ENCODE measurements at places on chromosomes 6 and 20.

DNA sequence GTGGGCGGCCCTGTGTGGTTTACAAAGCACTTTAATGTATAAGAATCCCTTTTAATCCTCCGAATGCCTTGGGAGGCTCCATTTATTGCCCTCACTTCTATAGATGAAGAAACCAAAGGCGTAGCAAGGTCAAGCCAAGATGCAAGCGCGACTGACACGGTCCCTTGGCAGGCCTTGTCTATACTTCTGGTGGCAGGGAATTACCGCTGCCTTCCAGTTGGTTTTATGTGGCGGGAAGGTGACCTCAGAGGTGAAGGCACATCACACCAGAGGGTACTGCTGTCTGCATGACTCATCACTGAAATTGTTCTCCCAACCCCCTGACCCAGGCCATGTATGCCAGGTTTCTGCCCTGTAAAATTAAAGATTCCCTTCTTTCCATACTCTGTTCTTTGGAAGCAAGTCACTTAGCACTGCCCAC lies 36.1 kb upstream of the NAA20 start:
- DNase-seq = no peak

GRCh38 chr6:87093651-87094050 lies 1.3 kb downstream of the CGA start:
- no peak for DNase-seq

- no peak for DNase-seq
Observed at GRCh38 chr6:80321011-80321410, 214.5 kb downstream of the BCKDHB start.

DNA sequence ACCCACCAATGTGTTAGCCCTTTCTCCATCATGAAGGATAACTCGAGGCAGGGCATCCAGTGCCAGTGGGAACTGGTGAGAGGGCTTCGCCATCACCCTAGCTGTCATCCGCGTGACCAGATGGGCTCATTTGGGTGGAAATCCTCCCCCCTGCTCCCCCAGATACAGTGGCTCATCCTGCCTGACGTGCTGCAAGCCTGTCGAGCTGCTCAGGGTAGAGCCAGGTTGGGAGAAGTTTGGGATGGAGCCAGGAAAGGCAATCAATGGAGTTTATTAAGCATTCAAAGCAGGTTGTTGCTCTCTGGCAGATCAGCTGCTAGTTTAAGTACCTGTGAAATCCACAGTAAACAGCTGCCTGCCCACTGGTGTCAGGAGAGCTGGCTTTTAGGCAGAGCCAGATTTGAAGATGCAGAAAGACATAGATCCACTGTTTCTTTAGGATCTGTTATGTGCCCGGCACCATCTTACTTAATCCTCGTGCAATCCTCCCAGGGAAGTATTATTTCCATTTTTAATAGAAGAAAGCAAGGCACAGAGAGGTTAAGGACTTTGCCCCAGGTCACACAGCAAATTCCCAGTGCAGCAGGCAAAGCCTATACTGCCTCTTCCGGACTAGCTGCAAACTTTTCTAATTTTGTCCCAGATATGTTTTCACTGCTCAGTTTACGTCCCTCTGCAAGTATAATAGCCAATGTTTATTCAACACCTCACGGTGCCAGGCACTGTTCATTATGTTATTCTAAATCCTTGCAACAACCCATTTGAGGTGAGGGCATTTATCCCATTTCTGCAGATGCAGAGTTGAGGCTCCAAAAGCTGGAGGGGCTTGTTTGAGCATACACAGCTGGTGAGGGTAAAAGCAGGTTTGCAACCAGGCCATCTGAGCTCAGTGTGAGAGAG lies 54.1 kb upstream of the KCNG1 start:
- DNase-seq = no peak

GRCh38 chr6:129653229-129653628 lies 56.7 kb downstream of the ARHGAP18 start:
- DNase-seq = no peak

DNA sequence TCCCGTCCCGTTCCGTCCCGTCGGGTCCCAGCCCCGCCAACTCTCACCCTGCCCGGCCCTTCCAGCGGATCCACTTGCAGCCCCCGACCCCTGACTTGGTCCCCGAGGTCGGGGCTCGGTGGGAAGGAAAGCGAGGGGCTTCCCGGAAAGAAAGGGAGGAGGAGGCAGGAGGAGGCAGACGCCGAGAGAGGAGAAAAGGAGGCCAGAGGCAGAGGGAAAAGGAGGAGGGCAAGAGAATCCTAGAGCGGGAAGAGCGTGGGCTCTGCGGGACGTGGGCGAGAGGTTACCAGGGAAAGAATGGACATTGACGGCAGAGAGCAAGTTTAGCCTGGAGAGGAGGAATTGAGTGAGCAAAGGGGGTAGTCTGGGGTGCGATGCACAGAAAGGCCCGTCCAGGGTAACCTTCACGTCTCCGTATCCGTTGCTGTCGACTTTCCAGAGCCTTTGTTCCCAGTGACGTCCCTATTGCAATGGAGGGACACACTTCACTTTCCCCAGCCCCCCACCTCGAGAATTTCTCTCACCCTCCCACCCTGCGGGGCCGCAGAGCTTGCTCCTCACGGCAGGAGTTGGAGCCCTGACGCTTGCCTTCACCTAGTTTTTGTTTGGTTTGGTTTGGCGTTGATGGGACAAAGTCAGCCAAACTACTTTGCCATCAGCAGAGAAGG lies 477 bp upstream of the MOXD1 start:
- DNase-seq = no peak

DNA sequence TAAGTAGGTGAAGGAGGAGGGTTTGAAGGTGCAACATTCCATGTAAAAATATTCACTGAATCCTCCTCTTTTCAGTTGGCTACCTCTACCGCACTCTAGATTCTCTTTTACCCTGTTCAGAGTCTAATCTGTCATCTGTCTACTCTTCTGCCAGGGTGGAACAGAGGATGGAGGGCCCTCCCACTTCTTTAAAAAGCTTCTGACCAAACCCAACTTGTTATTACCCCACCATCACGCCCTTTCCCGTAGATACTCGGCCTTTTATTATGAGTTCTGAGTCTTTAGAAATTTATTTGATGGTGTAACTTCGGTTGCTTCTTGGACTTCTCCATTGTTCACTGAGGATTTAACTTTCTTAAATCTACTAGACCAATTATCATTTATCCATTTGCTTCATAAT lies 11.7 kb downstream of the STX11 start:
- DNase-seq = no peak

GRCh38 chr6:105359419-105360370 lies 43.2 kb downstream of the PREP start:
- no peak for DNase-seq

GRCh38 chr20:31990641-31991338 lies 19.4 kb upstream of the CCM2L start:
- DNase-seq = no peak

DNA sequence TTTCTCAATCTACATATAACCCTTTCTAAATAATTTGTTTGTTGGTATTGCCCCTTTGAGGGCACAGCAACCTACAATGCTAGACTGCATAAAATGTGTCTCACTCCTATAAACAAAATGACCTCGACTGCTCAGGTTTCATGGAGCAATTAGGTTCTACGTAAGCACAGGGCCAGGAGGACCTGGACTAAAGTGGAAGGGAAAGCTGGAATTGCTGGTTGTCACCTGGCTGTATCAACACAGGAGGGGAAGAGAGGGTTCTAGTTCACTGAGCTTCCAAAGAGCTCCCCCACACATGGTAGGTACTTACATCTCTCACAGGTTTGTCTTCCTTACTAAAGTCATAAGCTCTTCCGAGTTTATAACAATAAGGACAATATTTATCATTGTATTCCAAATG lies 51.0 kb downstream of the NCOA6 start:
- no peak for DNase-seq

DNA sequence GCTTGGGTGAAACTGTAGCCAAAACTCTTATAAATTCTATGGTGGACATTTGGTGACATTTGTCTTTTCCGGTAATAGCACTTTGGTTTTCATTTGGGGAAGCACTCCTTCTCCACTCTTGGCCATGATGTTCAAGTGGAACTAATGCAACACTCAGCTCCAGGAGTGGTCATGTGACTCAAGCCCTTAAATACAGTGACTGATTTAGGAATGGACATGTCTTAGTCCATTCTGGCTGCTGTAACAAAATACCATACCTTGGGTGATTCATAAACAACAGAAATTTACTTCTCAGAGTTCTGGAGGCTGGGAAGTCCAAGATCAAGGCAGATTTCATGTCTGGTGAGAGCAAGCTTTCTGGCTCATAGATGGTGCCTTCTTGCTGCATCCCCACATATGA lies 10.8 kb upstream of the FKBP1A start:
- DNase-seq = no peak

DNA sequence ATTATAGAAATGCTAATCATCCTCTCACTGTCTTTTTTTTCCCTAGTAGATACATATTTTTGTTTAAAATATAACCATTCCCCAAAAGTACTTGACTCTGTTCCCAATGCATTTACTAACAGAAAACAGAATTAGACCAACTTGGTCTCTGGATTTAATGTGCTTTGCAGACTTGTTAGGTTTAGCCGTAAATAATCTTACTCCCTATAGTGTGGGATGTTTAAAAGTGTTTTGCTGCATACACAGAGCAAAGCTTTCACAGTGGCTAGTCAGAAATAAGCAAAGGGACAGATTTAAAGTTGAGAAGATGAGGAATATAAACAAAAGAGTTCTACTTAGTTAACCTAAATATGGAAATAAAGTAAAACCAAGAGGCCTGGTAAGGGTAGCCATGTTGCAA lies 527.5 kb downstream of the HDGFL1 start:
- no peak for DNase-seq

DNA sequence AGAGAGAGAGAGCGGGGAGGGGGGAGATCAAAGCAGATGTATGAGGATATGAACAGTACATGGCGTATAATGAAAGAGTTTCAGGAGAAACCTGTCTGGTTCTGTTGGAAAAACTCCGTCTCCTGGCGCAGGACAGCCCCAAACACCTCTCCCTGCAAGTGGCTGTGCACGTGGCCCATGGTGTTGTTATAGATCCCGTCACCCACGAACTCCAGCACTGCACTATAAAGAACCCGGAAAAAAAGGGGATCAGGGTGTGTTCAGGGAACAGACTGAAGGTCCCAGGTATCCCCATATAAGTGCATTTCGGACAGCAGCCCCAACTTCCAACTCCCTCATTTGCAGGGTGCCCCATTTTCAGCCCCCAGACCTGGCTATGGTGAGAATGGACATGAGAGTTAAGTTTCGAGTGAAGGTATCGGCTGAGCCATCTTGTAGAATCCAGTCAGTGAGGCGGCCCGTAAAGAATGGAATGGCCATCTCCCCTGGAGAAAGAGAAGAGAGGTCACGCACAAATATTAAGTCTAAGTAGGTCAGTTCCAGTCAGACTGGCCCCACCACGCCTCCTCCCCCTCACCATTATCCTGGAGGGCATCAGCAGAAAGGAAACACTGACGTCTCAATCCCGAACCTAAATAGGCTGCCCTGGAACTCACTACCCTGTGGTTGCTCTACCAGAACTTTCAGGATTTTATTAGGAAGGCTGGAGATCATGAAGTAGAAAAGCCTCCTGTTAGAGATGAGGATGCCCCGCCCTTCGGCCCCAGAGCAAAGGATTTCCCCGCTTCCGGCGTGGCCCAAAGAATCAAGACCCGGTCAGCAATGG lies 1.3 kb downstream of the TAP1 start:
- DNase-seq = no peak

- DNase-seq = no peak
Observed at GRCh38 chr6:124393536-124393935, 568.7 kb upstream of the RNF217 start.

DNA sequence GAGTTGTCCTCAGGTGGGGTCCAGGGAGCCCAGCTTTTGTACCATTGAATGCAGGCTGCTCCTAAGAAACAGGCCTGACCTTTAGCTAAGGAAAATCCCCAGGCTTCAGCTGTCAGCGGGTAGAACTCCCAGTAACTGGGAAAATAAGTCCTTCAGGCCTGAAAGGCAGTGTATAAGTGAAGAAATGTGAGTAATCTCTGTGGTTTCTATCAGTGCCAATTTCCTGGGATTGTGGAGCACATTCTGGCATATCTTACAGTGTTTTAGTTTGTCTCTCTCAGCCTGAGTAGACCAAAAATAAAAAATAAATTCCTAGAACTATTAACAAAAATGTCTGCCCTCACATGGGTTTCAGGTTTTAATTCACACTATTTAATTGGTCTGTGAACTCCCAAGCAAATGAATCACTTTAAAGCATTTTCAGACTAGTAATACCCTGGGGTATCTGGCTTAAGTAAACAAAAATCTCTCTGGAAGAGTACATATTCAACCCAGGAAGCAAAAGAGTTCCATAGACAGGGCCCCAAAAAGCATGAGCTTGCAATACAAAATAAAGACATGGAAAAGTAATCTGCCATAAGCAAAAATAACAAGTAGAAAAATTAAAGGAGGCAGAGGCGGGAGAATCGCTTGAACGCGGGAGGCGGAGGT lies 566.2 kb upstream of the NOX3 start:
- DNase-seq = no peak

DNA sequence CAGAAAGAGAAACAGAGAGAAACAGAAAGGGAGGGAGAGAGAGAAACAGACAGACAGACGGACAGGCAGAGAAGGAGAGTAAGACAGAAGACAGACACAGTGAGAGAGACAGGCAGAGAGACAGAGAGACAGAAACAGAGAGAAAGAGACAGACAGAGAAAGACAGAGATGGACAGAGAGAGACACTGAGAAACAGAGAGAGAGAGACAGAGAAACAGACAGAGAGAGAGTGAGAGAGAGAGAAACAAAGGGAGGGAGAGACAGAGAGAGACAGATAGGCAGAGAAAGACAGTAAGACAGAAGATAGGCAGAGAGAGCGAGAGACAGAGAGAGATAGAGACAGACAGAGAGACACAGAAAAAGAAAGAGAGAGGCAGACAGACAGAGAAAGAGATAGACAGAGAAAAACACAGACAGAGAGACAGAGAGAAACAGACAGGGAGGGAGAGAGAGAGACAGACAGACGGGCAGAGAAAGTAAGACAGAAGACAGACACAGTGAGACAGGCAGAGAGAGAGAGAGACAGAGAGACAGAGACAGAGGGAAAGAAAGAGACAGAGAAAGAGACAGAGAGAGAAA lies 753.4 kb upstream of the DEFB115 start:
- no peak for DNase-seq

- DNase-seq = no peak
Observed at GRCh38 chr6:82612475-82613039, 248.9 kb downstream of the TPBG start.

DNA sequence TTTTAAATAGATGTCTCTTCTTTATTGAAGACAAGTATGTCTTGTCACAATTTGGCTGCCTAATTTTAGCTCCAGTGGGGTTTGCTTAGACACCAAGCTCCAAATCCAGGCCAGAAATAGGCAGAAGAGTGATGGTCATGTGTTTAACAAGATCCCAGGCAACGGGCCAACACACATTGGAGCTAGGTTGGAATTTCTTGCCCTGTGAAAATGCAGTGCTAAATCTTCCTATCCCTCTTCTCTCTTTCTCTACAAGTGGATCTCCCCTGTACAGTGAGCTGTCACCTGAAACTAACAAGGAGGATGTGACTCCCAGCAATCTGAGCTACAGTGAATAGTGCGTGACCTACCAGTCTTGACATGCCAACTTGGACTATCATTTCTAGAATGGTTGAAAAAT lies 65.3 kb upstream of the VGLL2 start:
- DNase-seq = no peak

GRCh38 chr6:12715437-12715836 lies 1.1 kb upstream of the PHACTR1 start:
- DNase-seq = no peak

Measured in germinal center (tissue), 1 donor.